Activated T-helper 9 cell treated with anti-CD3 and anti-CD28 coated beads, Interleukin-2, amount 50 U/mL, for 16 hours (primary cell): ENCODE measurements at places on chromosomes 2 and 18.

DNA sequence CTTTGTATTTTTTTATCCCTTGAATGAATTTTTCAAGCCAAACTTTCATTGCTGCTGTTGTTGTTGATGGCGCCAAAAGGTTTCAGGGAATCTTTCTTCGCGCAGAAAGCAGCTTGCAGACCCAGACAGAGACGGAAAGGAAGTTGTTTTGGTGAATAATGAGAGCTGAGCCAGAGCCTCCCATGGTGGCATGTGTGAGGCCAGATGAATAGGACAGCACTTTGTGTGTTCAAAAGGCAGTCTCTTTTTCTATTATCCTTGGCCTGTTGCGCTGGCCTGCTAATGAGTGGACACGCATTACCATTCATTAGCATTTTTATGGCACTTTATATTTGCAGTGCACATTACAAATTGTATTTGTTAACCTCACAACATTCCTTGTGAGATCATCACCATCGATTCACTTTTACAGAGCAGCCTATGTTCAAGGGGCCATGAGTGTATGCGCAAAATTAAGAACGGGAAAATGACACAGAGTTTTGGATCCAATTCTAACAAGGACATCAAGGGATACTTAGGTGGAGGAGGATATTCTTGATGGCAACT lies 754.7 kb downstream of the BCL11A start:
- DNase-seq = no peak

GRCh38 chr18:31996007-31996406 lies 22.6 kb upstream of the RNF125 start:
- DNase-seq = no peak

DNA sequence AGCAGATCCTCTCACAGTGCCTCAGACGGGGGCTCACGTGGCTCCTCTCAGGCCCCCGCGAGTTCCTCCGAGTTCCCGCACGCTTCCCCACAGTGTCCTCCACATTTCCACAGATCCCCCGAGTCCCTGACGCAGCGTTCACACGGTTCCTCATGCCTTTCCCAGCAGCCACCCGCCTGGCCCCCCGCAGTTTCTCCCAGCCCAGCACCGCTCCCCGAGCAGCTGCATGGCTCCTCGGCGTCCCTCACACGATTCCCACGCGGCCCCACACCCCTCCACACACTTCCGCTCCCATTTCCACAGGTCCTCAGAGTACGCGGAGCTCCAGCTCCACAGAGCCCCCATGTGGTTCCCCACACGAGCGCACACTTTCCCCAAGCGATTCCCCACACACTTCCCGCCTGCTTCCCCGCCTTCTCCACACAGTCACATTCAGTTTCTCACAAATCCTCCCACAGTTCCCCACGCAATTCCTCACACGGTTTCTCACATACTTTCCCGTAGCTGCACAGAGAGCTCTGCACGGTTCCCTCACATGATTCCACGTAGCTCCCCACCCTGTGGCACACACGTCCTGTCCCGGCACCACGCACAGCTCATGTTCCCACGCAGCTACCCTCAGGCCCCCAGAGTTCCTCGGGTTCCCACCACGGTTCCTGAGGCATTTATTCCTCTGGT lies 39.9 kb downstream of the KIF1A start:
- no peak for DNase-seq

GRCh38 chr18:31064130-31064529 lies 21.6 kb upstream of the DSC3 start:
- DNase-seq = no peak
